ENCODE measurements at places on chromosomes 2 and 18. TPM values are rescaled to one million over a fixed set of nuclear protein-coding genes. Genes with fewer than 3 reads are reported as not detected.

ST8SIA5 gene
- not detected for total RNA-seq

POTEF gene
- not detected for total RNA-seq

- DNase-seq, result no peak
Observed at GRCh38 chr2:9980520-9980919, 29.0 kb downstream of the GRHL1 start.

DNA sequence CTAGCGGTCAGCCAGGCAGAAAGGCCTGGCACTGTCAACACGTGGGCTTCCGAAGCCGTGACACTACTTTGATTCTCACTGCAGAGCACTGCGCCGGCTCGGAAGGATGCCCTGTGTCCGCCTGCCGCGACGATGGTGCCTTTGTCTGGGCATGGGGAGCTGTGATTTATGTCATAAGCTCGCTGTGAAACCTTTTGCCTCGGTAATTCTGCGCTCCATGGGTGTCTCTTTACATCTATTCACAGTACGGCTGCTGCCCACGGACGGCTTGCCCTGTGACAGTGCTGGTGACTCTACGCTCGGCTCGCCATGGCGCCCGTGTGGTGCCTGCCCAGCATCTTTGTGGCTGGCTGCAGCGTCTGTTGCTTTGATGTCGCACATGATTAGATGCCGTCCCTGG lies 43.1 kb upstream of the GBX2 start:
- DNase-seq, result no peak
